ENCODE measurements at places on chromosomes 7 and 10.

- H3K4me3 ChIP-seq: no peak overlapping the region
- peaks cover 45% of the 10 kb centered on the region for H3K4me1 ChIP-seq
- DNase-seq: no peak
- no peaks in the 10 kb centered on the region for H3K27me3 ChIP-seq
- H3K36me3 ChIP-seq: peaks cover 18% of the 10 kb centered on the region
These were observed 78.6 kb upstream of the CAPZA2 start for GRCh38 chr7:116783666-116784318.

DNA sequence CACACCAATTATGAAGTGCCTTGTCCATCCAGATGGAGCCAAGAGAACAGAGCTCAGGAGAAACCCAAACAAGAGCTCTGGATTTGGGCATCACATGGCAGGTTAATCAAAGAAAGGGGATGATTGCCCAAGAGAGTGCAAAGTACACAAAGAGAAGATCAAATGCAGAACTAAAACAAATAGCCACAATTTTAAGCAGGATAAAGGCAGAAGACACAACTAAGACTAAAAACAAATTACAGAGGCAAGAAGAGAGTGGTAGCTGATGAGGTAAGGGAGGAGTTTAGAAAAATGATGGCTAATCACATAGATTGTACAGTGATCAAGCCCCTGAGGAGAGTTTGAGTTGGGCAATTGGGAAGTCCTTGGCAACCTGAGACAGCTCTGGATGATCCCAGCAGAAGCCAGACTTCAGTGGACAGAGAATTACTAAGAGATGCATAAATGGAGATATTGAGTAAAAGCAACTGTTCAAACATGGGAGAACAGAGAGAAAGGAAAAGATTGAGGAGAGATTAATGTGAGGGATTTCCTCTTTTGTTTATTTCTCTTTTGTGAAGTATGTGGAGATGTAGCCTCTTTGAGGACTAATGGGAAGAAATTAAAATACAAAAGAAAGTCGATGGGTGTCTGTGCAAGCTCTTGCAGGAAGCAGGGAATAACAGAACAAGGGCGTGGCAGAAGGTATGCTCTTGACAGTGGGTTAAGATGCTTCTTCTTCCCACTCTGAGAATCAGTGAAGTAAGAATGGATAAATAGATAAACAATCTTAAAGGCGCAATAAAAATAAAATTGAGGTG lies 101.9 kb downstream of the LRRN3 start:
- H3K36me3 ChIP-seq: no peaks in the 10 kb centered on the region
- no peak overlapping the region for H3K27ac ChIP-seq
- no peaks in the 10 kb centered on the region for H3K27me3 ChIP-seq

DNA sequence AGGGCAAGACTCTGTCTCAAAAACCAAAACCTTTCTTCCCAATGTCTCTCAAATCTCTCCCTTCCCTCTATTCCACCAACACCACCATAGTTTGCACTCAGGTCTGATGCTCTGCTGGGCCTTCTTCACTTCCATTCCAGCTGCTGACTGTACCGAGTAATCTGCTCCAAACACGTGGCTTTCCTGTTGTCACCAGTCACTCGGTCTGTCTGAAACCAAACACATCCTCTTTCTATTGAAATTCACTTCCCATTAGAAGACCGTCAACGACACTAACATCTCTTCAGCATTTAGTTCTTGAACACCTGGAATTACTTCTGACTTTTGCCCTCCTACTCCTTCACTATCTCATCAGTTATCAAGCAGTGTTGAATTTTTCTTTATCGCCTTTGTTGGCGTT lies 4.7 kb upstream of the NRF1 start:
- H3K36me3 ChIP-seq: peaks cover 25% of the 10 kb centered on the region
- DNase-seq: no peak
- H3K4me3 ChIP-seq: no peak overlapping the region

DNA sequence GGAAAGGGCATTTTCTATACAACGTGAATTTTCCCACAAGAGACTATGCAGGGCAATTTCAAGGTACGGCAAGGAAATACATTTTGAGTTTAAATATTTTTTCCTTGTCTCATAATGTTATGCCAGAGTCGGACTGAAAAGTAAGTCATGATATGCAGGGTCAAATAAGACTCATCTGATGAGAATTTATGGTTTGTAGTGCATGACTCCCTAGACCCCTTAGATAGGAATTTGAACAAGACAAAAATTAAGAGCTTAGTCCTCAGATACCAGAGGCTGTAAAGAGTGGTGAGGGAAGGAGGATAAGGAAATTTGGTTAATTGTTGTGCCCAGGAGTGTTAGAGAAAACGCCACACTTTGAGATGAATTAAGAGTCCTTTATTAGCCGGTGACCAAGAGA lies 616.6 kb downstream of the XPNPEP1 start:
- no peaks in the 10 kb centered on the region for H3K36me3 ChIP-seq
- H3K4me1 ChIP-seq: peaks cover 61% of the 10 kb centered on the region
- H3K27me3 ChIP-seq: no peaks in the 10 kb centered on the region
- peak overlapping the region; percentile 20 for H3K27ac ChIP-seq

- no peaks in the 10 kb centered on the region for H3K36me3 ChIP-seq
- peak overlapping the region; percentile 82 for H3K4me3 ChIP-seq
- no peak for DNase-seq
- peaks cover 22% of the 10 kb centered on the region for H3K27me3 ChIP-seq
- peaks cover 20% of the 10 kb centered on the region for H3K4me1 ChIP-seq
These were observed 27.9 kb upstream of the GATA3 start for GRCh38 chr10:8026349-8027259.

GRCh38 chr10:124546055-124546369 lies 84.4 kb downstream of the LHPP start:
- no peak overlapping the region for H3K27ac ChIP-seq
- H3K4me1 ChIP-seq: no peaks in the 10 kb centered on the region
- H3K4me3 ChIP-seq: no peak overlapping the region

- H3K27ac ChIP-seq: no peak within 1 kb of the TSS
- no peaks in the 10 kb centered on the region for H3K4me1 ChIP-seq
- no peak for DNase-seq
- peaks cover 13% of the 10 kb centered on the region for H3K27me3 ChIP-seq
- peak within 1 kb of the TSS; percentile 70 for H3K4me3 ChIP-seq
- no peaks in the 10 kb centered on the region for H3K36me3 ChIP-seq
These were observed at the start of gene PPP1R9A for GRCh38 chr7:94907026-94907810. TSS of gene PPP1R9A (plus strand) at chr7:94907594. CDS start at chr7:94910114, 2,520 bp downstream.

DNA sequence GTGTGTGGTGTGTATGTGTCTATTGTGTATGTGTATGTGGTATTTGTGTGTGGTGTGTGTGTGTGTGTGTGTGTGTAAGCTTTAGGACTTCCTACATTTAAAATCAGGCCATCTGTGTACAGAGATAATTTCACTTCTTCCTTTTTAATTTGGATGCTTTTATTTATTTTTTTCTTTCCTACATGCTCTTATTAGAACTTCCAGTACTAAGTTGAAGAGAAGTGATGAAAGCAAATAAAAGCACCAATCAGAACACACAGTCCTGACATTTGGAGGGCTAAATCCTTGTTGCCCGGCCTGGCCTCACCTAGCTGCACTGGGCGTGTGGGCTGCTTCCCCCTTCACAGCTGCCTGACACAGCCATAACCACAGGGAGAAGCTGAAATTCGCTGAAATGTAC lies 3.8 kb upstream of the MRC1 start:
- H3K27me3 ChIP-seq: peaks cover 2% of the 10 kb centered on the region
- no peak overlapping the region for H3K27ac ChIP-seq
- DNase-seq: no peak
- H3K36me3 ChIP-seq: no peaks in the 10 kb centered on the region

DNA sequence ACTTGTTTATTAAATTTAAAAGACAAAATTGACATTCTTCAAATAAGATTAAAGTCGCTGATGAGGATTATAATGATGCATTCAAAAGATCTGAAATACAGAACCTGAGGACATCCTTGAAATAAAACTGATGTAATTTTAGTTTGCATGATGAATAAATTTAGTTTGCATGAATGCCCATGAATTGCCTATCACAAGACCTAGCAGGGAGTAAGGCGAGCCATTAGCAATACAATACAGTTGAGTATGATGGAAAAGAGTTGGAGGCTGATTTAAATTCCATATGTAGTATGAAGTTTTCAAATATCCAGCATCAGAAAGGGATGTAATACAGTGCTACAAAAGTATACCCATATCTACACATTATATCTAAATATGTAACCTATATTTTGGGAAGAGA lies 321.3 kb downstream of the CACNA2D1 start:
- peaks cover 19% of the 10 kb centered on the region for H3K36me3 ChIP-seq
- no peak overlapping the region for H3K27ac ChIP-seq
- no peak for DNase-seq
- no peaks in the 10 kb centered on the region for H3K27me3 ChIP-seq
- H3K4me3 ChIP-seq: no peak overlapping the region

DNA sequence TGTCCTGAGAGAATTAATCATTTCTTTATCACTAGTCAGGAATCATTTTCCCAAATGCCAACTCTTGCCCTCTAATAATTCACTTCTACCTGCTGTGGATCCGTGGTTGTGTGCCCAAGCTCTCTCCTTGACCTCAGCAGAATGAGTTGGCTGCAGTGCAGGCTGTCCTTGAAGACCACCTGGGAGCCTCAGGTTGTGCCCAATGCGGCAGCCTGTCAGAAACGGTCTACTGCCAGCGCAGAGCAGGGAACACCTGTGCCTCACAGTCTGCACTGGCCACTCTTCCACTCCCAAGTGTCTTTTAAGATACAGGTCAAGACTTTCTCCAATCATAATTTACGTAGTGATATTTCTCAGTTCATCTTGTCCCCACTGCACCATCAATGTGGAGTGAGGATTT lies 246.0 kb upstream of the PHF14 start:
- no peak overlapping the region for H3K27ac ChIP-seq
- no peaks in the 10 kb centered on the region for H3K27me3 ChIP-seq
- DNase-seq: no peak

DNA sequence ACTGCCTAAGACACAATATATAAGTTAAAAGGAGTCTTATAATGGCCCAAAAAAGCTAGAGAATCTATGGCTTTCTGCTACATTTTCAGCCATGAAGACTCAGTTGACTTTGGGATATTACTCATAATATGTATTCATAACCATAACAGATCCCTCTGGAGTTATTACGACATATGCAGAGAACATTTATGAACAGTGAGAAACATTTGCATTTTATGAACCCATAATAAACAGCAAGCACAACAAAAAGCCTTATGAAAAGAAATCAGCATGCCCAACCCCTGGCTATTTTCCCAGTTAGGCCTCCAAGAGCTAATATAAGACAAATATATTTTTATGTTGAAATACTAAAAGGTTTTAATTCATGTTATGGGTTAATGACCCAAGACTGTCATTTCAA lies 52.4 kb downstream of the ARMH3 start:
- H3K36me3 ChIP-seq: peaks cover 17% of the 10 kb centered on the region
- peaks cover 7% of the 10 kb centered on the region for H3K4me1 ChIP-seq
- no peak overlapping the region for H3K4me3 ChIP-seq
- no peak overlapping the region for H3K27ac ChIP-seq

DNA sequence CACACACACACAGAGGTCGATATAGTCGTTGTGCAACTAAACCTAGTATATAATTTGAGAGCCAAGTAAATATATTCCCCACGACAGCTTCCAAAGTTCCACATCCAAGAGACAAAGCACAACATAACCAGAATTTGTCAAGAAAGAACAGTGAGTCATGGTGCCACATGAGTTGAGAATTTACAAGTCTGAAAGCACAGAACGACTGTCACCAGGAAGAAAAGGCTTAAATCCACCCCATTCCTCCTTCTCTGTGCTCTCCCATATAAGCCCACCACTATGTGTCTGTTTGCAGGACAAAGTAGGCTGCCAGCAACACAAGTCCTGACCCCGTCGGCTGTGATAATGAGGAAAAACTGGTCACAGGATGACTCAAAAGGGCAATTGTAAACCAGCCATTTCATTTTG lies 32.8 kb downstream of the GSAP start:
- no peaks in the 10 kb centered on the region for H3K36me3 ChIP-seq
- DNase-seq: peak; percentile 3
- peaks cover 2% of the 10 kb centered on the region for H3K27me3 ChIP-seq
- H3K4me1 ChIP-seq: peaks cover 8% of the 10 kb centered on the region

DNA sequence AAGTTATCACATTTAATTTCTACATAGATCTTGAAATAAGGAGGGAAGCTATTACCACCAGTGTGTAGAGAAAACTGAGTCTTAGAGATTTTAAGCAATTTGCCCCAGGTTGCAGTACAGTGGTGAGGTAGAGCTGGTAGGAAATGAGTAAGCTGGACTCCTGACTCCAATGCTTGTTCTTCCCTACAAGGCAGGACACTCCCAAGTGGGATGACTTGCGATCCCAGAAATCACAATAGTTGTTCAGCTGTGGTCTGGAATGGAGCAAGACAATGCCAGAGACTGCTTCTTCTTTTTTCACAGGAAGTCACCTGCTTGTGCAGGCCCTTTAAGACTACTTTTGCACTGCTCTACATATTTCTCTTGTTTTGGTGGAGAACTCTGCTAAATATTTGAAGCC lies 327.2 kb upstream of the BMPER start:
- no peak overlapping the region for H3K4me3 ChIP-seq
- DNase-seq: no peak
- no peaks in the 10 kb centered on the region for H3K4me1 ChIP-seq
- no peaks in the 10 kb centered on the region for H3K36me3 ChIP-seq
- no peaks in the 10 kb centered on the region for H3K27me3 ChIP-seq

DNA sequence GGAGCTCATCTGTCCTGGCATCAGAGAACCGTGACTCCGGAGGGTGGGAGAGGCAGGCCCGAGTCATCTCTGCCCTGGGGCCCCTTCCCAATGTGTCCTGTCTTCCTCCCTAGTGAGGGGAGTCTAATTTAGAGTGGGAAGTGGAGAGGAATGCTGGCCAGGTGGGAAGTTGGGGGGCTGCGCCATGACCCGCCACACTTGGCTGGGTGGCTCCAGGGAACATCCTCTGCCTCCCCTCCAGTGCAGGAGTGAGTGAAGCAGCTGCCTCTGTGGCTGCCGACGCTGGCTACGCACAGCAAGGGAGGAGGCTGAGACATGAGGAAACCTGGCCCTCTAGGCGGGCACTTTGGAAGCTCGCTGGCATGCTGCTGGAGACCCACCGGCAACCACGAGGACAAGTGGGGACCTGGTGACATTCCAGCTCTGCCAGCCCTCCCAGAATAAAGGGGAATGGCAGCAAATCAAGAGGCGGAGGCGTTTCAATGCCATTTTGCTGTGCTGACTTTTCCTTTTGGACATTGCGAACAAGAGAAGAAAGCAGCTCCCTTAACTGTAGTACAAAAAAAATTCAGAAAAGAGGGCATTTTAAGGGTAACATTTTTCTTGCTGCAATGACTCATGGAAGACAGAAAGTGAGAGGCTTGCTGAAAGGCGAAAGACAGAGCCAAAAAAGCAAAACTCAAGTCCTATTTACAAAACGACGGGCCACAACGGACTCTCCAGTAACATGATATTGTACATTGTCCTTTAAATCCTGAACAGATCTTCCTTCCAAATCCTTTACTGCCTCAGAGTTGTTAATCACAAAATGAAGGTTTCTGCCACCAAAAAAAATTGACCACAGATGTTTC lies 121.2 kb upstream of the PITRM1 start:
- H3K4me3 ChIP-seq: peak overlapping the region; percentile 41
- peaks cover 22% of the 10 kb centered on the region for H3K27me3 ChIP-seq
- peaks cover 14% of the 10 kb centered on the region for H3K4me1 ChIP-seq

GRCh38 chr10:43610636-43611035 lies 4.4 kb downstream of the ZNF485 start:
- H3K27ac ChIP-seq: peak overlapping the region; percentile 66
- peaks cover 3% of the 10 kb centered on the region for H3K27me3 ChIP-seq
- peak overlapping the region; percentile 50 for H3K4me3 ChIP-seq
- peaks cover 69% of the 10 kb centered on the region for H3K4me1 ChIP-seq

- peak; percentile 85 for DNase-seq
- H3K4me1 ChIP-seq: peaks cover 40% of the 10 kb centered on the region
- no peaks in the 10 kb centered on the region for H3K27me3 ChIP-seq
- H3K36me3 ChIP-seq: peaks cover 22% of the 10 kb centered on the region
- peak overlapping the region; percentile 92 for H3K27ac ChIP-seq
These were observed 52.0 kb downstream of the P4HA1 start for GRCh38 chr10:73044378-73045285.

- H3K4me3 ChIP-seq: 0 out of 2 replicates have a peak overlapping the region, but pooled peaks have one; percentile 3
- DNase-seq: no peak
- no peak overlapping the region for H3K27ac ChIP-seq
- peaks cover 10% of the 10 kb centered on the region for H3K4me1 ChIP-seq
- no peaks in the 10 kb centered on the region for H3K36me3 ChIP-seq
- no peaks in the 10 kb centered on the region for H3K27me3 ChIP-seq
These were observed 449.0 kb downstream of the ETV1 start for GRCh38 chr7:13540429-13540828.

Measured in HFFc6 (cell line).